ENCODE measurements at places on chromosomes 13 and 19.

GRCh38 chr19:57434386-57435061 lies 601 bp upstream of the ZNF749 start:
- DNase-seq = no peak

- DNase-seq = no peak
These were observed 12.1 kb downstream of the PIN1 start for GRCh38 chr19:9847087-9847671.

DNA sequence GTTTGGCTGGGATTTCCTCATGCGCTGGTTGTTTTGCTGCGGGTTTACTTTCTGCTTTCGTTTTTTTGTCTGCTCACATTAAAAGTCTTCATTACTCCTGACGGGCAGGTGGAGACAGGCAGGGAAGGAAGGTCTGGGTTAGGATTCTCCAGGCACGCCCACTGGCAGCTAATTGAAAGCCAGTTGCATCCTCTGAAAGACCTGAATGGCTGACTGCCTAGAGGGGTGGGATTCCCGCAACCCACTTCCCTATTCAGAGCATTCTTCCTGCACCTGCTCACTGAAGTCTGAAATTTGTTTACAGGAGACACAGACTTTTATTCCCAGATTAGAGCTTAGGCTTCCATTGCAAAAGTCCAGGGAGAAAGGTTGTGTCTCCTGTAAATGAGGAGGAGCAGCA lies 172.0 kb downstream of the UQCRFS1 start:
- DNase-seq = no peak

- DNase-seq = peak; percentile 34
These were observed 4.3 kb downstream of the FAAP24 start for GRCh38 chr19:32976223-32976805.

DNA sequence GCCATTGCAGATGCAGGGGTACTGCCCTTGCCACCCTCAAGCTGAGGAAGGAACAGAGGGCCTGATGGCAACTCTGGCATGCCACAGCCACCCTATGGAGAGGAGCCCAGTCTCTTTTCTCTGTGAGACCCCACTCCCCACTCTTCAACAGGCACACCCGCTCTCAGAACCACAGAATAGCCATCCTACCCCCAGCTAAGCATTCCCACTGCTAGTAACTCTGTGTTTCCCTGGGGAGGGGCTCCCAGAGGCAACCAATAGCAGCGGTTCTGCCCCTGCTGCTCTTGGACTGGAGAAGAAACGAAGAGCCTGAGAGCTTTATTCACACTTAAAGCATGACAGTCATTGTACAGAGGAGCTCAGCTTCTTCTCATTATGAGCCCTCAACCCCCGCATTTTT lies 49.3 kb downstream of the UBL3 start:
- DNase-seq = no peak

- DNase-seq = no peak
These were observed 420.7 kb downstream of the PCDH9 start for GRCh38 chr13:66809485-66809884.

DNA sequence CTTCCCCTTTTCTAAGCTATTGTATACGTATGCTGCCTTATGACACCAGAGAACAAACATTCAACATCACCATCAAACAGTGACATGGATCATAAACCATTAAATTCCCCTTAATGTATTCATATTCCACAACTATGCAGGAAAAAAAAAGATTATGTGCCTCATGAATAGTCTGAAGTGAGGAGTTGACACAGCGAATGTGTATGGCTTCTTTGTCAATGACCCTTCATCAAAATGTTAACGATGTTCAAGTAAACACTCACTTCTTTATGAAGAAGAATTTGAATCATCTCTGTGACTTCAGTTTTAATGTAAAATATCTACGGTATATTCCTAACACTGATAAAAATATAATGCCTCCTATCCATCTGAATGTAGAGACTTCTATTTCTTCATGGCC lies 44.6 kb downstream of the SMAD9 start:
- DNase-seq = no peak

DNA sequence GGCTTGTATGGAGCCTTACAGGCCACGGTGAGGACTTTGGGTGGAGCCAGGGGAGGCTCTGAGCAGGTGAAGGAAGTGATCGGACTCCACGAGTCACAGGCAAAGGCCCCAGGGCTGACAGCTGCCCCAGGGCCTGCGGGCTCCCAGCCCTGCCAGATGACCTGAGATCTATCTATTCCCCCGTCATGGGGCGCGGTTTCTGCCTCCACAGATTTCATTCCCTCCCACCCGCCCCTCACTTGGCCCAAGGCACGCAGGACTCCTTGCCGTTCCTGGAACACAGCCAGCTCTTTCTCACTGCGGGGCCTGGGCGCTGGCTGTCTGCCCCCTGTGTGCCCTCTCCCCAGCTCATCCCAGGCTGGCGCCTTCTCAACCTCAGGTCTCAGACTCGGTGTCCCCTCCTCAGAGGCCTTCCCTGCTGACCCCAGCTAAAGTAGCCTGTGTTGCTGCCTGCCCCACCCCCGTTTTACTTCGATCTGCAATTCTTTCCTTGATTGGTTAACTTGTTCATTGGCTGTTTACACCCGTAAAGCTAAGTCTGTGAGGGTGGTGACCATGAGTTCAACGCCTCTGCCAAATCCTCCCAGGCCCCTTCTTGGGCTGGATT lies 13.9 kb upstream of the PAK4 start:
- DNase-seq = no peak

GRCh38 chr19:11423791-11424181 lies 4.7 kb upstream of the RGL3 start:
- DNase-seq = no peak

- no peak for DNase-seq
These were observed 401.1 kb upstream of the SPRY2 start for GRCh38 chr13:80742033-80742432.

GRCh38 chr13:18977857-18978256 lies 203.8 kb downstream of the TUBA3C start:
- no peak for DNase-seq

DNA sequence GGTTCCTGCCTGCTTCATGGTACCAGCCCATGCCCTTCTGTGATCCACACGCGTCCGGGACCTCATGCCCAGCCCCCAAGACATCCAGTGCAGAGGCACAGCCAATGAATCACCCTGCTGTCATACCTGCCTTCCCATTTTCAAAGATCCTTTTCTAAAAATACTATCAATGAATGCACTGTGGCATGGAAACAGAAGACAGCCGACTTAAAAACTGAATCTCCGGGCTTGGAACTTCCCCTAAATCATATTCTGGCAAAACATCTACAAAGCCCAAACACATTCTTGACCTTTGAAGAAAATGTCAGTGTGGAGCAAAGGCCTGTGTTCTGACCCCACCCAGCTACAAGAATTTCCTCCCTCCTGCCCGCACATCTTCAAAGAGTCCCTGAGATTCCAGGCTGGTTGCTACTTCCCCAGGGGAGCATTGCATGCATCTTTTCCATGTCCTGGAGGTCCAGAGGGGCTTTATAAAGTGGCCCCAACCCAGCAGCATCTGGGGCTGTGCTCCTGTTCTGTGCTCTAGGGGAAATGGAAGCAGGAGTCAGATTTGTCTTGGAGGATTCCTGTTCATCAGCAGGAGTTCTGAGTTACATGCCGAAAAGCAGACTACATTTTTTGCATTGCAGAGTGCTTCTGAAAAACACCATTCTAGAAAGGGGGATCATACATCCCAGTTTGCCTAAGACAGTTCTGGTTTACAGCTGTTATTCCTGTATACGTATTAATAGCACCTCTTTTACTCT lies 135.2 kb downstream of the USP12 start:
- no peak for DNase-seq

GRCh38 chr19:1173159-1173844 lies 766 bp downstream of the SBNO2 start:
- no peak for DNase-seq

DNA sequence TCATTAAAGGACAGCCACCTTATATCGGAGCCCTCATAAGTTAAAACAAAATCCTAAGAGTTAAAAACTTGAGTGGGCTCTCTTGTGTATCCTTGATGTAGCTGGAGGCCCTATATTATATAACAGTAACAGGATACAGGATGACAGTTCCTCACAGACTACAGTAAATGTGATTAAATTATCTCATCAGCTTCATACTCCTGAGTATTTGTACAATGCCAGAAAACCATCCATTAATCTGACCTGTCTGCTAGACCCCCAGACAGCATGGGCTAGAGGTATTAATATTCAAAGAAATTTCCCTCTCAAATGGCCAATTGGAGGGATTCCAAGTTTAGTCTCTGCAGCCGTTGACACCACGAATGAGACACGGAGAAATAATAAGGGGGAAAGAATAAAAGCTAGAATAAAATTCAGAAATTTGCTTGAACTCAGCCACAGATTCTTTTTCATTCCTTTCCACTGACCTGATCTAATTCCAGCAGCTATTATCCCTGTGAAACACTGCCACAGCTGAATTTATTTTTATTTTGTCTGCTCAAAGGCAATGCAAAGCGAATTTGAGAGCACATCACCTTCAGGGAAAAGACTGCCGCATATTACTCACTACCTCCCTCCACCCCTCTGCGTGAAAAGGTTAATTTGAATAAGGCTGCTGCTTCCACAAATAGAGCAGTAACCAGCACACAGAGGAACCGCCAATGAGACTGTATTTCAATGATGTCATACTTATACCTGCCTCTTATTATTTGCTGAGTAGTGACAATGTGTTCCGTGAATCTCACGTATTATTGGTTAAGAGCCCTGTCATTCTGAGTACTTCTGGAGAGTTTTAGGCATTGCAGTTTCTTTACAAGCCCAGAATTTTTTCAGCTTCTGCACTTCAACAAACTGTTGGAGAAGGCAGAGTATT lies 155.9 kb upstream of the KLF12 start:
- DNase-seq = peak; percentile 23

DNA sequence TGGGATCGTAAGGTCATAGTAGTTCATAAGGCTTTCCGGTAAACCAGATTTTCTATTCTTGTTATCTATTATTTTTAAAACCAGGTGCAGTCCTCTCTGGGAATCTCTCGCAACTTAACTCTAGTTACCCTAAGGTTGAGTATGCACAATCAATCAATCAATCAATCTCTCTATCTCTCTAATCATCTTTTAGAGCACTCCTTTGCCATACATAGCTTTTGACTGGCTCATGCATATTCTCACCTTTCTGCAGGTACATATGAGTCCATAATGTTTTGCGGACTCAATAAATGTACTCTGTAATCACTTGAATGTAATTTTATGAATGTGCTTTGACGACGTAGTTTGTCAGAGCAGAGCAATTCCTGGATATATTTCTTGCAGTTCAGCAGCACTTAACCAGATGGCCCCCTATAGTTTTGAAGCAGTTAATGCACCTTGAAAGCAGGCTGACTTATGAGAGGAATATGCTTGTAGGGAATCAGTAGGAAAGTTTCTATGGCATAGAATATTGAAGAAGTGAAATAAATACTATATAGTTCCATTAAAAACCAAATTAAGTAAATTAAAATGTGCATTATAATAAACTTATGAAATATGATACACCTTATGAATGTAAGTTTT lies 524.7 kb downstream of the GPC5 start:
- DNase-seq = no peak

- no peak for DNase-seq
These were observed 58.4 kb downstream of the SLC7A9 start for GRCh38 chr19:32811151-32811550.

GRCh38 chr13:111129465-111130115 lies 14.5 kb downstream of the ARHGEF7 start:
- no peak for DNase-seq

DNA sequence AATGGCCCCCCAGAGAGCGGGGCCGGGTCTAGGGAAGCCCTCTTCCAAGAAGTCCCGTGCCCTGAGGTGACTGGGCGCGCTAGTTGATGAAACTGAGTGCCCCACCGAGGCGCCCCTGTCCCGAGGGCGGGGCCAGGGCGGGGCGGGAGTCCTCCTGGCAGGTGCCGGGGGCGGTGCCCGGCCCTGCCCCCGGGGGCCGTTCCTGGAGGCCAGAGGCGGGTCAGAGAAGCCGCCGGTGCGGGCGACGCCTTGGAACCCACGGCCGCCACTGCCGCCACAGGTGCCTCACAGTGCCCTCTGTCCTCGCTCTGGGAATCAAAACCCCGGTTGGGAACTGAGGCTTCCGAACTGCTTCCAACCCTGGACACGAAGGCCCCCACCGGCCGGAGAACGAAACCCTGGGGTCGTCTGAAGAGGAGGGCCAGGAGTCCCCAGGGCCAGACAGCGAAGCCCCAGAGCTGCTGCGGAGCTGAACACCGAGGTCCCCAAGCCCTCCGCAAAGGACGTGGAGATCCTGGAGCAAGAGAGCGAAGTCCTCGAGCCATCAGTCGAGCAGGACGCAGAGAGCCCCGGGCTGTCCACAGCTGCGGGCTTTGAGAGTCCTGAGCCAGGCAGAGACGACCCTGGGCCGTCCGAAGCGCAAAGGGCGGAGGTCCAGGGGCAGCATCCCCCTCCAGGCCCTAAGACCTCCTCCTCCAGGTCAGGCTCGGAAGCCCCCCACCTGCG lies at the start of gene MISP3:
Gene MISP3 (plus strand): TSS at position 252 of the 726 bp plus-strand sequence. CDS start 524 bp downstream, outside the sequence.
- peak; percentile 51 for DNase-seq

- DNase-seq = no peak
These were observed 451.5 kb upstream of the SLC10A2 start for GRCh38 chr13:103517768-103518102.

GRCh38 chr19:38663156-38663651 lies 15.8 kb downstream of the ACTN4 start:
- DNase-seq = no peak

DNA sequence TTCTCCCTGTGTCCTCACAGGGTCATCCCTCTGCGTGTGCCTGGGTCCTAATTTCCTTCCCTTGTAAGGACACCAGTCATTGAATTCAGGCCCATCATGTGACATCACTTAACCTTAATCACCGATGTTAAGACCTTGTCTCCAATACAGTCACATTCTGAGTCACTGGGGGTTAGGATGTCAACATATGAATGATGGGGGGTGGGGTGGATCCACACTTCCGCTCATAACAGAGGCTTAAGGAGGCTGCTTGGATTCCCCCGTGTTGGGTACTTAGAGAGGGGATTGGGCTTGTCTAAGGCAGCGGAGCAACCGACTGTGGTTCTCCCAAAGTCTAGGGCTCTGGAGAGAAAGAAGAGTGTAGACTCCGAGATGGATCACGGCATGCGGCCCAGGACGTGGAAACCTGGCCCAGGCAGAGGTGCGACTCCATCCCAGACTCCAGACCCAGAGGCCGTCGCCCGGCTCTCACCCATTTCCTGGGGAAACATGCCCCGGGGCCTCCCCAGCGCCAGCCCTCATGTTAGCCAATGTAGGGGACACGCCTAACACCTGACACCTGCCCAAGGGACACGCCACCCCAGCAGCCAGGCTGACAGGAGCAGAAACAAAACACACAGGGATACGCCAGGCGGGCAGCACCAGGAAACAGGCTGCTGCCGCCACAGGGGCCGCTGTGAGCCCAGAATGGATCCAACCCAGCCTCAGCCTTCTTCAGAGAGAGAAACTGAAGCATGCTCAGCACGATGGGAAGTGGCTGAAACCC lies 17.1 kb upstream of the IGLON5 start:
- DNase-seq = no peak

Measured in T-helper 2 cell treated with Interferon-gamma antibody and Interleukin-4, amounts not matched to agents 5 μg/mL and 100 μg/mL, for 36 hours (primary cell).